HT1080 (cell line): ENCODE measurements at places on chromosomes 5 and 9. TPM values are rescaled to one million over a fixed set of nuclear protein-coding genes. Genes with fewer than 3 reads are reported as not detected.

- no peak for DNase-seq
These were observed 110.1 kb upstream of the MOCS2 start for GRCh38 chr5:53219610-53220009.

GRCh38 chr9:129841071-129841470 is 5.8 kb downstream of the USP20 start:
- no peak for DNase-seq

- peak; percentile 73 for DNase-seq
These were observed 196.2 kb downstream of the DTWD2 start for GRCh38 chr5:118791926-118792734.

DNA sequence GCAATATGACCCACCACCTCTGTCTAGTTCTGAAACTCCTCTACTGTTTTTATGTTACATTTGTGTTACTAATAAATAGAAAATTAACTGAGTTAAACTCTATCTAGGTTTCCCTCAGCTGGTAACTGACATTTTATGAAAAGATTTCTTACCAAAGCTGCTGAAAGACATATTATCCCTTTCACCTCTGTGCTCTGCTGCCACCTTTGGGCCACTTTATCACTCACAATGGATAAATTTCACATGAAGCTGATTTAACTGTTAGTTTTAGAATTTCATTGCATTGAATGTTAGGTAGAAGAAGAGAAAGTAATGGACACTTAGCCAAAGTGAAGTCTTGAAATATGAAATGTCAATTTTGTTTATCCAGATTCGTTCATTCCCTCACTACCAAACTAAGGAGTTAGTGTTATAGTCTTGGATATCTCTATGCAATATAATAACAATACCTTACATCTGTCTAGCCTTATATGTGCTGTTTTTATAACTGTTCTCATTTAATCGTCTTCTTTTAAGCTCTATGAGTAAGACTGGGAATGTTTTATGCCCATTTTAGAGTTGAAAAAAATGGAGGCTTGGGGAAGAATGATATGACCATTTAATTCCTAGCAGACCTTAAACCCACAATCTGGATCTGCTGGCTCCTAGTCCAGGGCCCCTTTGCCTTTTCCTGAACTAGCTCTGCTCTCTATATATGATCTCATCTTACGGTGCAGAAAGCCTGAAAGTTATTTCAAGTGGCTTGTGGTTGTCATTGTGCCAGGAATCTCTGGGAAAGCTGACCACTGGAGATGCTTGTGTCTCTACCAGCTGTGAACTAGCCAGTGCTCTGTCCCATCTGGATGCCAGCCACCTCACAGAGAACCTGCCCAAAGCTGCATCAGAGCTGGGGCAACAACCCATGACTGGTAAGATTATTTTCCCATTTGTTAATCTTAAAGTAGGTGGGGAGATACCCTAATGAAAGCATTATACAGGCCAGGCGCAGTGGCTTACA is 97.1 kb downstream of the GOLPH3 start:
- DNase-seq, result peak; percentile 67

GRCh38 chr5:20486826-20487225 is 498.8 kb upstream of the CDH18 start:
- no peak for DNase-seq

DNA sequence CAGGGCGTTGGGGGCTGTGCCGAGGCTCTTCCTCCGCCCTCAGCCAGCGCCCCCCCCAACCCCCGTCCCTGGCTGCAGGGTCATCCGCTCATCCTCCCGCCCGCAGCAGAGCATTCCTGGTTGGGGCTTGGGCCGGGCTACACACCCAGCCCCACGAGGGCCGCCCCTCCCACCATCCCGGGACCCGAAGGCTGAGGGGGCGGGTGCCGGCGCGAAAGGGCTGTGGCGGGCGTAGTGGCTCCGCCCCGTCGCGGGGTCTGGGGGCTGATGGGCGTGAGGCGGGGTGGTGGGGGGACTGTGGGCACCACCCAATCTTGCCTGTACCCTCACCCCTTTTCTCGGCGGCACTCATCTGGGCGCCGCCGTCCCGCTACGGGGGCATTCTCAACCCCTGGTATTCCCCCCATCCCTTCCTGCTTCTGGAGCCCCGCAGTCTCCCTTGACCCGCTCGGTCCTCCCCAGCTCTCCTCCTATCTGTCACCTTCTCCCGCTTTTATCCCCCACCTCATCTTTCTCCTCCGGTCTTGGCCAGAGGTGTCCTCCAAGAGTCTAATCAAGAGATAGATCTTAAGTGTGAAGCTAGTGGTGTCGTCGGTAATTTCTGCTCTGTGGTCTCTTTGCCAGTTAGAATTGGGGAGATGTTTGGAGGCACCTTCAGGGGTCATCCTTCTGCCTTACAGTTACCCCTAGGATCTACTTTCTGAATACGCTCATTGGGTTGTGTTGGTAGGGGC is 1.6 kb downstream of the FER start:
- peak; percentile 45 for DNase-seq

- no peak for DNase-seq
These were observed 64.9 kb downstream of the ZNF354C start for GRCh38 chr5:179124853-179125788.

GRCh38 chr9:126448136-126448535 is 121.5 kb downstream of the MVB12B start:
- DNase-seq, result no peak

GRCh38 chr5:139291051-139291450 is 2.5 kb upstream of the MATR3 start:
- no peak for DNase-seq

DNA sequence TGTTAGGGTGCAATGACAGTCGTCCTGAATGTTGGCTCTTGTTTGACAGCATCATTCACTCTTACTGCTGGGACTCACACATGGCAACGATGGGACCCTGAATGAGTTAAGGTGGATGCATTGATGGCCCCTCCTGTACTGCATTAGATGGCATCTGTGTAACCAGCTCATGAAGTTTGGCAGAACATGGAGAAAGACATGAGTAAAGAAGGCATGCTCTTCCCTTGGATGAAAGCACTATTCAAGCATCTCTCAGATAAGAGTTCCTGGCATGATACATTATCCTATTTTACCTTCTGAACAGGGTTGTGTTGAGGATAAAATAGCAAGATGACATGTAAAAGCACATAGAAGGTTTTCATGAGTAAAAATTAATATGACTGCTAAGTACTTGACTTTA is 142.2 kb upstream of the GAS1 start:
- DNase-seq, result no peak

GRCh38 chr9:134972140-134972539 is 54.4 kb upstream of the FCN1 start:
- DNase-seq, result no peak

GRCh38 chr9:4334410-4334813 is 34.5 kb upstream of the GLIS3 start:
- peak; percentile 60 for DNase-seq

- no peak for DNase-seq
These were observed 235.3 kb downstream of the KCTD16 start for GRCh38 chr5:144405991-144406390.

DNA sequence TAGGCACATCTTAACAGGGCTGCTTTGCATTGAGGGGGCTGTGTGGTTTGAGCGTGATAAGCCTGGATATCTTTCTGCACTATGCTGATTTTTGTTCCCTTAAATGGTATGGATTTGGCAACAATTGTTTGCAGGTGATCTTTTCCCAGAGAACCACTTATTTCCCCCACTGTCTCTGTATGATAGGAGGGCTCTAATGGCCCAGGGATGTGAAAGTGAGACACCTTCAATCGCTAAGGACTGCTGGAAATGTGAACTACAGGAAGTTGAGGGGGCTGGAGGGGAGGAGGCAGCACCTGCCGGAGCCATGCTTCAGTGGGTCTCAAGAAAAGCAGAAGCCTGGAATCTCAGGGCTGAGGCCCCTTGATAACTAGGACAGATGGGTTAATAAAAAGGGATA is 29.4 kb downstream of the SYK start:
- no peak for DNase-seq

DNA sequence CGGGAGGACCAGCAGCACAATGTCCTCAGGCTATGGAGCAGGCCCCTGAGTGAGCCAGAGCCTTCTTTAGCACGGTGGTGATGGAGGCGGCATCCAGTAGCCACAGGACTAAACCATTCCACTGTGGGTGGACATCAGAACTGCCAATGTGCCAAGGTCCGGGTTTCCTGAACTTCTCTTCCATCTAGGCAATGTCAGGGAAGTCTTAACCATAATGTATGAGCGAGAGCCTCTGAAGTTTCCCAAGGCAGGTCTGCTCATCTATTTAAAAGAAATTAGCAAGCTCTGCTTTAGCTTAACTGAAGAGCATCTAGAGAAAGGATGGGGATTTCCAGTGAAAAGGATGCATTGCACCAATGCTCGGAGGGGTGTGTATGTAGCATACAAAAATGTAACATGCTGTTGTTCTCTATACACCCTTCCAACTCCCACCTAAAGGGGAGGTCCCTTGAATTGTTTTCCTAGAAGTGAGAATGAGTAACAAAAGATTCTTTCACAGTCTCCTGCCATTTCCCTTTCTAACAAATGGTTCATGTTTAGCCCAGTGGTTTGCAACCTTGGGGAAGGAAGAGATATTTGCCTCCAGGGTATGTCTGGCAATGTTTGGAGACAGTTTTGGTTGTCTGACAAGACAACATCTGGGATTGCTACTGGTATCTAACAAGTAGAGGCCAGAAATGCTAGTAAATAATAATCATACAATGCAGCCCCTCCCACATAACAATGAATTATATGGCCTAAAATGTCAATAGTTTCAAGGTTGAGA is 6.1 kb upstream of the RXFP3 start:
- no peak for DNase-seq

- DNase-seq, result no peak
These were observed 384.4 kb upstream of the PDE4D start for GRCh38 chr5:60277941-60278340.

- DNase-seq, result no peak
These were observed 35.3 kb downstream of the GAPVD1 start for GRCh38 chr9:125296843-125297372.

GRCh38 chr5:93117751-93118531 is 463.1 kb downstream of the NR2F1-AS1 start:
- peak; percentile 18 for DNase-seq

- DNase-seq, result no peak
These were observed 491.4 kb downstream of the LRRC70 start for GRCh38 chr5:63070001-63070400.

GRCh38 chr9:79574136-79574535 is 2.4 kb downstream of the TLE4 start:
- no peak for DNase-seq

GRCh38 chr9:108241384-108242073 is 614.3 kb downstream of the ACTL7B start:
- no peak for DNase-seq

DNA sequence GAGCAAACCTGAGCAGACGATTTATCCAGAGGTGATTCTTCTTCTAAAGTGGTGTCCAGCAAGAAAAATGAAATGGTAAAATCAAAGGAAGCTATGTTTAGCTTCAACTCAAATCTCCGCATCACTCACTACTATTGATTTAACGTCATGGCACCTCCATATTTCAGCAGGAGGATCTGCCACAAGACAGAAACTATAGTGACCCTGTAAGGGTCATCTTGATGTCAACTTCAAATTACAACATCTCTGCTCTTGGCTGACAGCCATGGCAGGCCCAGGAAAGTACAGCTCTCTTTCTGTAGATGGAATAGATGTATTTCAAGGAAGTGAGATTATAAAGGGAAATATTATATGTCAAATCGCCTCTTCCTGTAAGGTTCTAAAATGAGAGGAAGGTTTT is 10.1 kb upstream of the EFNA5 start:
- no peak for DNase-seq

DNA sequence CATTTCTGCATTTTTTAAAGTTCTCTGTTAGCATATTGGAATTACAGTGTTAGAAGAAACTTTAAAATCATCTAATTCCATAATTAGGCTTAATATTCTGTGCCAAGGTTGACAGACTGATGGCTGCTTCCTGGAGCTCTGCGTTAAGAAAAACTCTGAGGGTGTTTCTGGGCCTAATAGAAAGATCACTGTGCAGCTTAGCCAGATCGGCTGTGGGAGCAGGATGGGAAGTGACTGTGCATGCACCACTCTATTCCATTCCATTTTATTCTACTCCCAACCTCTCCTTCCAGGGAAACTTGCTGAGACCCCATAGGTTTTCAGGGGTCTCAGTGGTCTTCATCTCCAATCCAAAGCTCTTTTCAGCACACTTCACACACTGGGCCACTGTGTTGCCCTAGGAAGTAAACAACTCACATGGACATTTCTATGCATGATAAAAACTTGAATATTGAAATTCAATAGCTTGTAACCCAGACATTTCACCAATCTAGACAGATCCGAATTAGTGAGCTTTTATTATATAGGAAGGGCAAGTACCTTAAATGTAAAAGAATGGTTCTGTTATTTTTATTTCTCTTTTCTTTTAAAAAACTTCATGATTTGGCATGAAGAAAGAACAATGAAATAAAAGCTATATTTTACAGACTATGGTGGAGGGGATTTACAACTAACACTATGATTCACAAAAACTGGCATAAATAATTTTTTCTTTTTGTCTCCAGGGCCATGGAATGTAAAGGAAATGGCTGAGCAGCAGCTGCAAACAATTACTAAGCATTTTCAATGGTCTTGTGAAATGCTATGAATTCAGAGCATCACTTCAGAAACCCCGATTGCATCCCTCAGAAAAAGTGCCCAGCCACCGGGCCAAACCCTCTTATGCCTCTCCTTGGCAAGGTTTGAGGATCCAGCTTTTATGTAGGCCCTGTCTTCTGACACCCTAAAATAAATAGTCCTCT is 51.4 kb upstream of the DAB2 start:
- DNase-seq, result peak; percentile 18

DNA sequence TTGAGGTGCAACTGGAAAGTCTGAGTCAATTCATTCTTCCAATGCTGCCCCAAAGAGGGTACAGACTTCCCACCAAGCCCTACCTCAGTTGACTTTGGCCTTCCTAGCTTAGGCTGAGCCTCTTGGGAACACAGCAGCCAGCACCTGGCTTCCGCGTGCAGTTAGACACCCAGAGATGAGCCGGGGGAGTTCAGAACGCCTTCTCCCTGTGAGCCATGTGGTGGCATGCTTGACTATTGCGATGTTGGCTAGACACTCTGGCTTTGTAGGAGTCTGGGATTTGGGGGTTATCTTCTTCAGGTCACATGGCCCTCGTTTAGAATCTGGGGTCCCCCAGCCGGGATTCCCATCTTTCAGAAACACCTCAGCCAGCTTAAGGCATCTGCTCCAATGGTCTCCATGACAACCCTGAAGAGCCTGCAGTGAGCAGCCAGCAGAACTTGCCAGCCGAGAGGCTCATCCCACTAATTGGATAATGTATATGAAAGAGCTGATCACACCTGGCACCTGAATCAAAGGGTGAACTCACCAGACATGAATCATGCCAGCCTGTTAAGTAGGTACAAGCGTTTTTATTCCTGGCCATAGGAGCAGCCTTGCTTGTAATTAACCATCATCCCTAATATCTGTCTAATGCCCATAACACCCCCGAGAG is 167.5 kb downstream of the SYK start:
- no peak for DNase-seq

GRCh38 chr9:97779608-97780007 is 73.4 kb upstream of the FOXE1 start:
- no peak for DNase-seq

Gene SAXO1
- total RNA-seq, result not detected in 2 replicates

Gene ANKRD34B
- total RNA-seq, result not detected in 2 replicates

Gene SLC36A2
- not detected in 2 replicates for total RNA-seq

Gene G3BP1
- total RNA-seq, result 295 and 342 TPM in 2 replicates

Gene PCDHGB5
- 0.37 and 0.55 TPM in 2 replicates for total RNA-seq

Gene TMEM141
- 52.5 and 71.5 TPM in 2 replicates for total RNA-seq

Gene CCDC192
- not detected in 2 replicates for total RNA-seq

Gene RGS7BP
- total RNA-seq, result not detected in 2 replicates

Gene PCDHB4
- not detected in 2 replicates for total RNA-seq
